ENCODE measurements at places on chromosomes 4 and X.
A peak's percentile ranks its signal among the peaks of the same experiment; 100 is the strongest.

- DNase-seq: no peak
Measured at GRCh38 chr4:48979914-48980579, 6.0 kb upstream of the CWH43 start.

- no peak for DNase-seq
Measured at GRCh38 chr4:5891563-5892322, 1.1 kb downstream of the CRMP1 start.

GRCh38 chr4:176066757-176067156, 1.1 kb downstream of the WDR17 start:
- DNase-seq: no peak

DNA sequence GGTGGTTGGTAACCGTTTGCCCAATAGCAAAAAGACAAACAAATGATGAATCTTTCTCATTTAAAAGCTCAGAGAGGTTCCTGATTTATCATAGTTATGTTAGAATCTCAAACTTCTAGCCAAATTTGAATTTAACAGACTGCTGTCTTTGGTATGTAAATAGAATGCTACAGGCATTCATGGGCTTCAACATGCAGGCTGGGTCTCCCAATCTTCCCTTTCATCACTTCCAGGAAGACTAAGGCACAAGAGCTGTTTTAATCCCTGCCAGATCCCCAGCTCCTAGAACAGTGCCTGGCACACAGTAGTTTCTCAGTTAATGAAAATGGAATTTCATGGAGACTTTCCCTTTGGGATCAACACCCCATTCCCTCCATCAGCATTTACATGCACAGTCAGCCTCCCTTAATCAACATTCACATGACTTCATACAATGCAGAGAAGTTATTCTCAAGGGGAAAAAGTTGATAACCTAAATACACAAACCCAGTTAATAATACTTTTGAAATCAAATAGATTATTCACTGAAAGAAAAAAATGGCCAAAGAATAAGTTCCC, 107.6 kb upstream of the C1QTNF7 start:
- DNase-seq: no peak

DNA sequence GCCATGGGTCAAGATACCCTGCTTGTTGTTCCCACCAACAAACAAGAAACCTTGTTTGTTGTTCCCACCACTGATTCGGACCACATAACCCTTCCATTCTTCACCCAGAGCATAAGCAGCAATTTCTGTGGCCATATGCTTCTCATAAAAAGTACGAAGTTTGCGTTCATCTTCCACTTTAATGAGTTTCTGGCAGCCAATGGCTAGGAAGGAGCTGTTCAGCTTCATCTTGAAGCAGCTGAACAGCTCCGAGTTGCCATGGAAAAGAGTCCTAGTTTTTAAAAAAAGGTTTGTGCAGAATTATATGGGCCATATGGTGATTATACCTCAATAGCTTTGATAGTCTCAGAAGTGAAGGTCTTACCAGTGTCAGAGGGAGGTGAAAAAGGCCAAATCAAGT, 65.3 kb downstream of the ENOPH1 start:
- no peak for DNase-seq

GRCh38 chr4:128854433-128854832, 44.9 kb downstream of the JADE1 start:
- no peak for DNase-seq

- DNase-seq: no peak
Measured at GRCh38 chr4:159547645-159548308, 444.9 kb downstream of the RAPGEF2 start.

DNA sequence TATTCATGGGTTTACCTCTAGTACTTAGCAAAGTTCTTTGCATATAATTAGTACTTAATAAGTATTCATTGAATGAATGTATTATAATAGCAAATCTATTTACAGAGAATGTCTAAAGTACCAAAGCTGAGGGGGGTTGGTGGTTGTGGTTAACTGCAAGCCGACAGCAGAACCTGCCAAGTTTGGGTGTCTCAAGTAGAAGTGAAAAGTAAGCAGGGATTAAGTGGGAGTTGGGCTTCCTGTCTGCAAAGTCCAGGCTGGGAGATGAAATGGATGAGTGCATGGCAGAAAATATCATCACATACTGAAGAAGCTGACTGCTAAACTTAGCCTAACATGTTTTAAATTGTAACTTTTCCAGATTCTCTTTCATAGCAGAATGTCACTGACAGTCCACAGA, 169.6 kb downstream of the CAMK2D start:
- DNase-seq: no peak

DNA sequence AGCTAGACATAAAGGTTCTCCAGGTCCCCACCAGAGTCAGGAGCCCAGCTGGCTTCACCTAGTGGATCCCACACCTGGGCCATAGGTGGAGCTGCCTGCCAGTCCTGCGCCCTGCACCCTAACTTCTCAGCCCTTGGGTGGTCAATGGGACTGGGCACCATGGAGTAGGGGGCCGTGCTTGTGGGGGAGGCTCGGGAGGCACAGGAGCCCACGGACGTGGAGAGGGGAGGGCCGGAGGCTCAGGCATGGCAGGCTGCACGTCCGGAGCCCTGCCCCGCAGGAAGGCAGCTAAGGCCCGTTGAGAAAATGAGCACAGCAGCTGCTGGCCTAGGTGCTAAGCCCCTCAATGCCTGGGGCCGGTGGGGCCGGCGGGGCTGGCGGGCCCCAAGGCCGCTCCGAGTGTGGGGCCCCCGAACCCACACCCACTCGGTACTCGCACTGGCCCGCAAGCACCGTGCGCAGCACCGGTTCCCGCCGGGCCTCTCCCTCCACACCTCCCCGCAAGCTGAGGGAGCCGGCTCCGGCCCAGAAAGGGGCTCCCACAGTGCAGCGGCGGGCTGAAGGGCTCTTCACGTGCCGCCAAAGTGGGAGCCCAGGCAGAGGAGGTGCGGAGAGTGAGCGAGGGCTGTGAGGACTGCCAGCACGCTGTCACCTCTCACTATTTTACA, 291.1 kb downstream of the KLHL4 start:
- DNase-seq: no peak

DNA sequence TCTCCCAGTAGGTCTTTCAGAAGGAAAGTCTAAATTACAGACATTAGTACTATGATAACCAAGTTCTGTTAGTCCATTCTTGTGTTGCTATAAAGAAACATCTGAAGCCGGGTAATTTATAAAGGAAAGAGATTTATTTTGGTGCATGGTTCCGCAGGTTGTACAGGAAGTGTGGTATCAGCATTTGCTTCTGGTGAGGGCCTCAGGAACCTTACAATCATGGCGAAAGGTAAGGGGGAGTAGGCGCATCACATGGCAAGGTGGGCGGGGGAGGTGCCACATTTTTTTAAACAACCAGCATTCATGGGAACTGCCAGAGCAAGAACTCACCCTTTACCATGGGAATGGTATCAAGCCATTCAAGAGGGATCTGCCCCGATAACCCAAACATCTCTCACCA, 26.2 kb upstream of the USP46 start:
- no peak for DNase-seq

GRCh38 chr4:158796370-158797140, 27.7 kb downstream of the FNIP2 start:
- no peak for DNase-seq

DNA sequence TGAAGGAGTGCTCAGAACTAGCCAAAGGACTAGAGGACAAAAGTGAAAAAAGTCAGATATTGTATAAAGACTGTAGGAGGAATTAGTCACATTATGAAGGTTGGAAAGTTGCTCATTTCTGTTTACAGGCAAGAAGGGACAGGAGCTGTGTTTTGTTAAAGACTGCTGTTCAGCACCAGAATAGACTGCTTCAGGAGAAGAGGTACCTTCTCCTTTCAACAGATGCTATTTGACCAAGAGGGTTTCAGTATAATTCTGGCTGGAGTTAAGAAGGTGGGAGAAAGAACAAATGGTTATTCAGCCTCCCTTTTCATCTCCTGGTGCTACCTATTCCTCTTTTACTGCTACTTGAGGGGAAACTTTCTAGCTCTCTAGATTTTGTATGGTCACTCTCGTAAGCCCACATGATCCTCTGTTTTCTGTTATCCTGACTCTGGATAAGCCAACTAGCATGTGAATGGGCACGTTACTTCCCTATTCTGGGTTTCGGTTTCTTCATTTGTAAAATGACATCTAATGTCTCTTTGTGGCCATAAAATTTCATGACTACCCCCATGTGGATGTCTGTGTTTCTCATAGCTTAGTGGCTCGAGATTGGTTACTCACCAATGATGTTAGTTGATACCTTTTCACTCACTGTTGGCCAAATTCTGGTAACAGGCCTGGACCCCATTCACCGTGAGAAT, 68.9 kb downstream of the SH2D1A start:
- DNase-seq: peak; percentile 39

DNA sequence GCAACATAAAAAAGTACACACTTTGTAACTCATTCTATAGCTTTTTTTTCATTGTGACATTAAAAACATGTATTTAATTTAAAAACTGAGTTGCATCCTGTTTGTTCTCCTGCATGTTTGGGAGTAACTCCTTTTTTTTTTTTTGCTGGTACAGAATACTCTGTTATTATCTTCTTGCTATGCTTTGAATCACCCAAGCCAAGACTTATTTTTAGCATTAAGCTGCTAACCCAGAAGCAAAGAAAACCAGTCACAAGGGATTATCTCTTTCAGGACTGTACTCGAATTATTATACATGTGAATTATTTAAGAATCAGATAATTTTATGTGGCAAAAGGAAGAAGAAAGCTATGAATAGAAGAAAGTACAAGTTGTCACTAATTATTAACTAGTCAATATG, 194.9 kb downstream of the ADAMTS3 start:
- no peak for DNase-seq

- peak; percentile 43 for DNase-seq
Measured at GRCh38 chr4:180947425-180947824, 1295.8 kb upstream of the TENM3 start.

DNA sequence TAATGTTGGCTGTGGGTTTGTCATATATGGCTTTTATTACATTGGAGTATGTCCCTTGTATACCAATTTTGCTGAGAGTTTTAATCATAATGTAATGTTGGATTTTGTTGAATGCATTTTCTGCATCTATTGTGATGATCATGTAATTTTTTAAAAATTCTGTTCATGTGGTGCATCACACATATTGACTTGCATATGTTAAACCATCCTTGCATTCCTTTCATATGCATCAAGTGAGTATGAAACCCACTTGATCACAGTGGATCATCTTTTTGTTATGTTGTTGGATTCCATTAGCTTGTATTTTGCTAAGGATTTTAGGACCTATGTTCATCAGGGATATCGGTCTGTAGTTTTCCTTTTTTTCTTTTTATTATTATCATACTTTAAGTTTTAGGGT, 12.1 kb downstream of the HEPH start:
- no peak for DNase-seq

DNA sequence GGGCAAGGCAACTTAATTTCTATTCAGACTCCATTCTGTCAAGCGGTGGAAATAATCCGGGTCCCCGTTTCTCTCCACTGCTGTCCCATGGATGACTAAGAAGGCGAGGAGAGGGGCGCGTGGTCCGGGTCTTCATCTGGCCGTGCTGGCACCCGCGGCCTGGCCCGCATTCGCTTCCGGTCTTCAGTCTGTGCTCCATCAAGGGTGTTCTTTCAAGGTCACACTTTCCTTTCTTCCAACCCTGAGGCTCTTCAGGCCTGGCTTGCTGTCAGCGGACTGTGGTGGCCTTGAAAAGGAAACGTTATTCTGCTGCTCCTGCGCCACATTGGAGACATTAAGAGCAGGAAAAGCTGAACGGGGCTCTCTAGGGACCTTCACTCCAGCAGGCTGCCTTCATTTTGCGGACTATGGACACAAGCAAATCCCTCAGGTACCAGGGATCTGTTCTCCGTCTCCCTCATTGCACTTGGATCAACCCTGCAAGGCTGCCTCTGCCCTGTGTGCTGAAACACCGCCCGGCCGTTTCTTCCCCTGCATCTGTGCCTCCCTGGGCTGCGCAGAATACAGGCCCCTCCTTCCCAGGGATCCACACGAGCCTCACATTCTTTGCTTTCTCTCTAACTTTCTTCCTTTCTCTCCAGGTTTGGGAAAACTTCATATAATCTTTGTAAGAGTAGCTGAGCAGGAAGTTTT, 5.7 kb upstream of the SLC25A4 start:
- DNase-seq: no peak

DNA sequence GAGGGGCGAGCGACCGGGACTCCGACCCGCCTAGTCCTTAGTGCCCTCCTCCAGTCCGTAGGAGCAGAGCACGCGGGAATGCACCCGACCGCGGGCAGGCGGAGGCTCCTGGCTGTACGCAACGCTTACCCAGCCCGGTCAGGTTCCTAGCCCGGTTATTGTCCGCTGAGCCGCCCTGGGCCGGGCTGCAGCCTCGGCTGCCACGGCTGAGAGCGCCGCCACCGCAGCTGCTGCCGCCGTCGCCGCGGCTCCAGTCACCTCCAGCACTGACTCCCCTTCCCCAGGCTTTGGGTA, at the start of gene AMER1:
Gene AMER1 (minus strand): TSS at position 268 of the 294 bp plus-strand sequence. CDS start 12,422 bp downstream, outside the sequence.
- no peak for DNase-seq

All from OCI-LY7 (cell line).